Stimulated activated CD4-positive, alpha-beta T cell treated with anti-CD3 and anti-CD28 coated beads, Interleukin-1b, Interleukin-23, amount 100 ng/mL, for 24 hours (primary cell): ENCODE measurements at places on chromosomes 12 and 14.

GRCh38 chr12:2937500-2937899 is 21.7 kb upstream of the TEAD4 start:
- no peak for DNase-seq

- no peak for DNase-seq
Measured at GRCh38 chr14:70886421-70887206, 20.6 kb upstream of the PCNX1 start.

- no peak for DNase-seq
Measured at GRCh38 chr14:78154827-78155226, 15.3 kb upstream of the NRXN3 start.

GRCh38 chr12:65192963-65193516 is 23.7 kb downstream of the LEMD3 start:
- no peak for DNase-seq

GRCh38 chr12:58346032-58346632 is 404.8 kb downstream of the ATP23 start:
- no peak for DNase-seq

GRCh38 chr12:120835304-120835612 is 68.9 kb downstream of the SPPL3 start:
- no peak for DNase-seq

DNA sequence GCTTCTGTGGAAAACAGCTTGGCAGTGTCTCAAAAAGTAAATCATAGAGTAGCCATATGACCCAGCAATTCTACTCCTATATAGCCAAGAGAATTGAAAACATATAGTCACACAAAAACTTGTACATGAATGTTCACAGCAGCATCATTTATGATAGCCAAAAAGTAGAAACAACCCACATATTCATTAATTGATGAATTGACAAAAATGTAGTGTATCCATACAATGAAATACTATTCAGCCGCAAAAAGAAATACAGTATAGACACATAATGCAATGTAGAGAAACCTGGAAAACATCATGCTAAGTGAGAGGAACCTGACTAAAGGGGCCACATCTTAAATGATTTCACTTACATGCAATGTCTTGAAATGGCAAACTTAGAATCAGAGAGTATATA is 326.6 kb downstream of the KCNH5 start:
- DNase-seq = no peak

GRCh38 chr12:111102102-111102739 is 181.8 kb upstream of the MYL2 start:
- no peak for DNase-seq

DNA sequence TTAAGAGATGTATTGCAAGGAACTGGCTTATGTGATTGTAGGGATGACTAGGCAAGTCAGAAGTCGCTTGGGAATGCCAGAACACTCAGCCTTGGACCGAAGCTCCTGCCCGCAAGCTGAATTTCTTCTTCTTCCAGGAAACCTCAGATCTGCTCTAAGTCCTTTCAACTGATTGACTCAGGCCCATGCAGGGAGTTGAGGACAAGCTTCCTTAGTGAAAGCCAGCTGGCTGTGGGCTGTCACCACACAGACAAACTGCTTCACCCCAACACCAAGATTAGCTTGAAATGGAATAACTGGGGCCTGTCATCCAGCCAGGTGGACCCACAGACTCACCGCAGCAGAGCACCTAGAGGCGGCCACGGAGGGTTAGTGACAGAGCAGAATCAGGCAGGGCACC is 24.7 kb downstream of the BDKRB2 start:
- no peak for DNase-seq

DNA sequence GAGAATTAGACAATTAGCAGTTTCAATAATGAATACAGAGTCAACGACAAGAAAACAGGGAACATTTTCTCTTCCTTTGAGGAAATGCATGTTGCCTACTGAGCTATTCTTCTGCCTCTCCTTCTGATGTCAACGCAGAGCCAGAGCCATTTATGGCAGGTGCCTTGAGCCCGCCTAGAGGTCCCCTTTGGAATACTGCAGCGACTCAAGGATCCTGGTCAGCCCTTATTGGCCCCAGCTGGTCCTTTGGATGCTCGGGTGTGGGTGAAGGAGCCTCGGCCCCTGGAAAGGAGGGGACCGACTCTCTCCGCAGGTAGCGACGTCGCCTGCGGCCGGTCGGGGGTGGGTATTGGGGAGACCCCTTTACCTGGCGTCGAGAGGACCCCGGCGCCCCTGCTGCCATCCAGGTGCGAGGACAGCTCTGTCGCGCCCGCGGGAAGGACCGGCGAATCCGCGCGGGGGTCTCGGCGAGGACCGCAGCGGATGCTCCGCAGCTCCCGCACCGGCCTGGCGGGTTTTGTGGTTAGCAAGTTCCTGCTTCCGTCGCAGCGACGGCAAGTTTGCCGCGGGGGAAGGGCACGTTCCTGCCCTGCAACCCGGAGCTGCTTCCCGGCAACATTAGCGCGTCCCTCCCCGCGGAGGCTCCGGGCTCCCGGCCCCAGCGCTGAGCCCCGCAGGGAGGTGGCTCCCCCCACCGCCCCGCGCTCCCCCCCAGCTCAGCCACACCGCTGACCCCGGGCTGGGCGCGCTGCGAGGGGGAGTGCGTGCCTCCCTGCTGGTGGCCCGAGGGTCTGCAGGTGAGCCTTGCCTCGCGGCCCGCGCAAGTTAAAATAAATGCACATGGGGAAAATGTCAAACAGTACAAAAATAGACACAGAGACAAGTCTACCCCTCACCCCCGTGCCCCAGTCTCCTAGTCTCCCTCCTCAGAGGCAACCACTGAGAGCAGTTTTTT is at the start of gene MANSC1:
Gene MANSC1, minus strand, starts transcription at position 532 of the 955 bp plus-strand sequence. CDS start 6,928 bp downstream, outside the sequence.
- DNase-seq = no peak

DNA sequence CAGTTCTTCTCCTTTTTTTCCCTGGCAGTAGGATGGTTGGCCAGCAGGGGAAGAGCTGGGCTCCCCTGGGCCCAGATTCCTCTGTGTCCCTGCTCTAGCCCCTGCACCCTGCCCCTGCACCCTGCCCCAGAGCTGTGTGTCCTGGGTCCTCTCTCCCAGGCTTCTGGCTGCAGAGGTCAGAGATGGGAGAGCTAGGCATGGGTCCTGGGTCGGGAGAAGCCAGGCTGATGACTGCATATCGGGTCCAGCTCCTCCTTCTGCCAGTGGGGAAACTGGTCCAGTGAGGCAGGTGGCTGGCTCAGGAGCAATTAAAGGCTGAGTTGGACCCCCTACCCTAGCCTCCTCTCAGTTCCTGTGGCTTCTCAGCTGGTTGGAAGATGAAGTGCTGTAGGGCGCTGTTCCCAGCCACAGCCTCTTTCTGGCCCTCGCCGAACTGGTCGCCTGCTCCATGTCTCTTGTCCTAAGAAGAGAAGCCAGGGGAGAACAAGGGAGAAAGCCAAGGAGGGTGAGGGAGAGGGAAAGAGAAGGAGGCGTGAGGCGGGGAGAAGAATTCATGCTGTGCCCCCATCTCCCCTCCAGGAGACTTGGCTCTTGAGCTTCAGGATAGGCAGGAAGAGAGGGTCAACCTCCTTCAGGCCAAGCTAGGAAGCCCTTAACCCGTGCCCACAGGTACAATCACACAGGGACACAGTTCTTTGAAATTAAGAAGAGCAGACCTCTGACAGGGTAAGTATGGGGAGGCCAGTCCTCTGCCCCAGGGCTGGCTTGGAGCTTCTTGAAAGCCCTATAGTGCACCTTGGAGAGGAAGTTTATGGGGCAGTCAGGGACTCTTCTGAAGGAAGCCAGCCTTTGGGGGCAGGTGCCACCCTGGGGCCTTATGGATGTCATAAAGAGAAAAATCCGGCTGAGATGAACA is 9.5 kb downstream of the VASH1 start:
- DNase-seq = no peak

- no peak for DNase-seq
Measured at GRCh38 chr12:3456809-3457208, 34.2 kb upstream of the PRMT8 start.

DNA sequence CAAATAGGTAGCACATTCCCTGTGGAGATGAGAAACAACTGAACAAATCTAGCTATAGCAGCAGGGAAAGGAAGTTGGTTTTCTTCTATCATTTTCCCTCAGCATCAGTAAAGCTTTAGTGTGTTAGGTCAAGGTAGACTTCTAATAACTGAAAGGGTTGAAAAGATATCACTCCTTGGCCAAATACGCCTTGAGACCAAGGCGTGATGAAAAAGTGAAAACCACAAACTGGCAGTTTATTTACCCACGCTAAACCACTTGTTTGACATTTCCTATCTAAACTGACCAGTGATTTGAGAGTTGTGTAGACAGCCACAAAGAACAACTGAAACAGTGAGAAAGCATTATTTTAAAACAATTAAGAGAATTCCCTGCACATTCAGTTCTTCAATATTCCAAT is 99.6 kb upstream of the SOX5 start:
- no peak for DNase-seq

DNA sequence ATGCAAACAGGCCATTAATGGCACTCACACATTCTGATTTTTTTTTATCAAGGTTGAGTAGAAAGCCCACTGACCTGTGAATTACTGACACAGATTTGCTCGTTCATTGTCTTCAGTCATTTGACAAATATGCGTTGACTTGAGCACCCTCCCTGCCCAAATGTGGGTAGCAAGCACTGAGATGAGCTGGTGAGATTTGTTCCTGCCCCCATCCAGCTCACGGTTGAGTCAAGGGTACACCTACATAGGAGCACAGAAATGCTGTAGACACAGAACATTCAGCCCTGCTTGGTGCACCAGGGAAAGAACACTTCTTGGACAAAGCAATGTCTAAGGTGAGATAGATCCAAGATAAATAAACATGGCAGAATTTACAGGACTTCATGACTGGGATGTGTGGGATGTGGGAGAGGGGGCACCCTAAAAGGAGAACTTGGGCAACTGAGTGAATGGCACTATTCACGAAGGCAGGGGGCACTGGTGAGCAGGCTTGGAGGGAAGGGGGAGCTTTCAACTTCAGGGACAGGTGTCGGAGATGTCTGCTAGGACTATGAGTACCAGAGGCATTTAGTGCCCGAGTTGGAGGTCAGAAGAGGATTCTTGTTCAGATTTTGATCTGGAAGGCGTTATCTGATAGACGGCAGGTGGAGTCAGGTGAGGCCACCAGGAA is 213.4 kb downstream of the VRK1 start:
- no peak for DNase-seq

GRCh38 chr12:27785882-27786570 is 6.0 kb upstream of the MANSC4 start:
- DNase-seq = no peak

- no peak for DNase-seq
Measured at GRCh38 chr14:77009014-77009413, 19.5 kb downstream of the IRF2BPL start.

- no peak for DNase-seq
Measured at GRCh38 chr12:105822131-105823105, 316.3 kb downstream of the NUAK1 start.

DNA sequence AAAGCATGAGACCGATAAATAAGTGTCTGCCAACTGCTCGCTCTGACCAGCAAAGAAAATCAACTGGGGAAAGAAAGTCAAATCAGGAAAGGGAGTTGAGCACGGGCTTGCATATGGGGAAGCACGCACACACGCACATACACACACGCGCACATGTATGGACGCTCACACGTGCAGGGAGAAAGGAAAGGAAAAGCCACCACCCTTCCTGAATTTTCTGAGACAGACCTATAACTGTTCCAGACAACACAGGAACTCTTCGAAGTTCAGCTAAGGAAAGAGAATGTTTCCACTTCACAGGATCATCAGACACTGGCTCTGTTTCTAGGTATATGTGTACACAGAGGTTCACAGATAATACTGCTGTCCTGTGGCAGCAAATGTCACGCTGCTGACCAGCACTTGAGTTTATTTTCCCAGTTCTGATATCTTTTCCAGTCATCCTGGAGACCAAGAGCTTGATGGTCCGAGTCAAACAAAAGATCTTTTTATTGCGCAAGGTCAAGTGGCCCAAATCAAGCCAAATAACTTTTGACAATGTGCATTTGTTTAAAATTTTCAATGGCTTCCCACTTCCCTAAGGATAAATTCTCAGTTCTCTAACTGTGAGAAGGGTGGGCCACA is 82.1 kb upstream of the TMCC3 start:
- no peak for DNase-seq

GRCh38 chr12:70364695-70365397 is 1.2 kb upstream of the KCNMB4 start:
- DNase-seq = no peak

DNA sequence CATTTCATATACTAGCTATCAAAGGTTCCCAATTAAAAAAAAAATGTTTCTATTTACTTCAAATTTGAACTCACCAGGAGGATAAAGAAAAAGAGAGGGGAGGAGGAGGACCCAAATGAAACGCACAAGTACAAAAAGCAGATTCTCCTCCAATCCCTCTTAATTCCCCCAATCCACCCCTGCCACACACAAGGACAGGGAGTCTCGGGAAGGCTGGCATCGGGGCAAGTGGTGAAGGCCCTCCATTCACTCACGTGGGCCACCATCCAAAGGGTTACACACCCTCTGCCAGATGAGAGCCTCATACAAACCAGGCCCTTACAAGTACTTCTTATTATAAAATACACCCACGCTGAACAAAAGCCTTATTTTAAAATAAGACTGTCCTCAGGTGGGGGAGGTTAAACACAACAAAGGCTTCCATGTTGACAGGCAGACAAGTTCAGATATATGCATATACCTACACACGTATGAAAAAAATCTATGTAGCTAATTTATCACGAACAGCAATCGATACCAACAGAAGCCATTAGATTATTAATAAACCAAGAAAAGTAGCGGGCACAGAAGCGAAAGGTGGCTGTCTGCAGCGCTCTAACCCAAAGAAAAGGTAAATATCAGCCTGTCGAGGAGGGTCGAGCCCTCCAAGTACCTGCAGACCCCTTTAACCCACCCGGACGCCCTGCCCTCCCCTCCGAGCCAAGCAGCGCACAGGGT is 1.5 kb downstream of the ATP2B1 start:
- DNase-seq = no peak

DNA sequence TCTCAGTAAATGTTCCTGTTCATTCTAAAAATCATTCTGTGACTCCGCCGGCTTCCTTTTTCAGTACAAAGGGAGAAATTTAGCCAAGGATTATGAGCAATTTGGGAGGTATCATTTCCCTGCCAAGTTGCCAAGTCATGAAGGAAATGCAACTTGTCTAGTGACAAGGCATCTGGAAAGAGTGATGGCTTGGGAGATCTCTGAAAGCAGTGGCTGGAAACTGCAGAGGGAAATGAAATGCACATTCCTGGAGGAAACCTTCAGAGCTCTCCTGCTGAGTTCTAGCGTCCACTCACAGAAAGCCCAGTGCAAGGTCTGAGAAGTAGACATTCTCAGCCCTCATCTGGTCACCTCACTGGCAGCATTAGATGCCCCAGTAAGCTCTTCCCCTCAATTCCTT is 91.7 kb downstream of the GALC start:
- no peak for DNase-seq

DNA sequence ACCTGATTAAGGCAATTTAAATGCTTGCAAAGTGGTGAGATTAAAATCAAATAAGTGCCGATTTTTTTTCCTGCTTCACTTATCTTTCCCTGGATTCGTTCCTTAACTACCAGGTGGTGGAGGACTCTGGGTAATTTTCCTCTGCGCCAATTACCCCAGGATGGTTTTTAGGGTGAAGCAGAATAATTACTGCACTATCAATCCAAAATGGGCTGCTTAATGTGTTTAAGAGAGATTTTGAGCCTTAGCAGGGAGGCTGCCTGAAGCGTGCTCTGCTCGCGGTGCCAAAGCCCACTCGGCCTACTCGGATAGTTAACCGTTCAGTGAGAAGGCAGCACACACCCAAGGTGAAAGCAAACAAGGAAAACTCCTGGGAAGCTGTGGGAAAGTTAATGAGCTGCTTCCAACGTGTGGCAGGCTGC is 274.9 kb upstream of the LMO3 start:
- DNase-seq = no peak
